SJSA1 (cell line): ENCODE measurements at places on chromosomes 7 and 10. TPM values are rescaled to one million over a fixed set of nuclear protein-coding genes. Genes with fewer than 3 reads are reported as not detected.
A peak's percentile ranks its signal among the peaks of the same experiment; 100 is the strongest.

- peak; percentile 76 for DNase-seq
Observed at GRCh38 chr10:3850999-3851937, 66.3 kb upstream of the KLF6 start.

GRCh38 chr7:49778731-49779270 is 5.4 kb downstream of the VWC2 start:
- no peak for DNase-seq

The VPS37D gene
- total RNA-seq: 1.0 and 1.8 TPM in 2 replicates

The DNAH11 gene
- total RNA-seq: 3.5 and 13.1 TPM in 2 replicates

The RNF32 gene
- 0.18 TPM in 1 of 2 replicates, not detected in the other for total RNA-seq

GRCh38 chr7:157412021-157412443 is 75.2 kb downstream of the DNAJB6 start:
- peak; percentile 72 for DNase-seq

DNA sequence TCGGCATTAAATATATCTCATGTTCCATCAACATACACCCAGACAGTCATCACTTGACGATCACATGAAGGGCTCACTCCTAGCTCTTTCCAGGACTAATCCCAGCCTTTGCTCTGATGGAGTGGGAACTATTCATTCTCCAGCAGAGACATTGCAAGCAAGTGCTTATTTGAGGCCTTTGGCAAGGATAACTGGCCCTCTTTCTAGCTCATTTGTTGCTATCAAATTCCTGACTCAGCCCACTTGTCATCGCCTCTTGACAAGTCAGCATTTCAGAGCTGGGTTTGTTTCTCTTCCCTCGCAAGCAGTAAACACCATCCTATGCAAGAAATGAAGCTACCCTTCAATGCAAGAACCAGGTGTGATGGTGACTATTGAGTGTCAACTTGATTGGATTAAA is 1165.7 kb upstream of the AUTS2 start:
- DNase-seq: no peak

The CUBN gene
- total RNA-seq: 0.16 and 0.74 TPM in 2 replicates

DNA sequence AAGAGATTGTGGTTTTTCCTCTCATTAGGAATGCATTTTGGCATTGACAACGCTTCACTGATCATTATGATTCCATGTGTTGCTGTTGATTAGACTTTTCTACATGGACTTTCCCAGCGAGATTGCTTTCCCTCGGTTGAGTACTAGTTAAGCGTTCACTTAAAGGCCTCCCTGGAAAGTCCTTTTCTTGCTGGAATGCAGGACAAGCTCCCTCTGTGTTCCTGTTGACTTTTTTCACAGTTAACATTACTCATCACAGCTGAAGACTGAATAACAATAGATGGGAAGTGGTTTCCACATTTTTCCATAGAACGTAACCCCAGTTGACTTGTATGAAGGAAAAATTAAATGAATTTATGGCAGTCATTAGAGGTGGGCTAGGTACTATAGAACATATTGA is 2.6 kb upstream of the CAV1 start:
- peak; percentile 58 for DNase-seq

The CLRN3 gene
- not detected in 2 replicates for total RNA-seq

The CYP26C1 gene
- total RNA-seq: not detected in 2 replicates

The IFIT2 gene
- total RNA-seq: 0.44 and 2.2 TPM in 2 replicates

- DNase-seq: no peak
Observed at GRCh38 chr7:150377196-150377595, 1.9 kb upstream of the ZNF775 start.

- DNase-seq: no peak
Observed at GRCh38 chr7:150799741-150800580, at the start of gene TMEM176B. Gene TMEM176B (minus strand): TSS chr7:150800364. CDS start chr7:150796569, 3,795 bp downstream.

GRCh38 chr10:130709415-130709814 is 573.2 kb downstream of the GLRX3 start:
- no peak for DNase-seq

DNA sequence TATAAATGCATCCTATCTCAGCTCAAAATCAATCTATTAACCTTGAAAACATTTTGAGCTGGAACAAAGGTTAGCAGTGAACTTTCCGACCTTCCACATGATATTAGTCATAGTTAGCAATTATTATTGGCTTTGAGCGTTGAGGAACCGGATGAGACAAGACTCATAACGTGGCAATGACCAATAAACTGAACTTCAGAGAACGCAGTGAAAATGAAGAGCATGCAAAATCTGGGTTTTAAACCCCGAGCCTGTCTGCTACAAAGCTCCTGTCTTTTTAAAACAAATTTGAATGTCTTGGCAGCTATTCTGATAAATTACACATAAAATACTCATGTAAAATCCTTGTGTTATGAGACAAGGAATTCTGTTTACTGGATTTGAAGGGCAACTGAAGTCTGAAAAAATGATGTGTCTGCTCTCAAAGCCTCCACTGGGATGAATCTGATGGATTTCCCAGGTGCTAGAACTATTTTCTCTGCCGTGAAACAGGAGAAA is 74.7 kb upstream of the ITGB1 start:
- no peak for DNase-seq

DNA sequence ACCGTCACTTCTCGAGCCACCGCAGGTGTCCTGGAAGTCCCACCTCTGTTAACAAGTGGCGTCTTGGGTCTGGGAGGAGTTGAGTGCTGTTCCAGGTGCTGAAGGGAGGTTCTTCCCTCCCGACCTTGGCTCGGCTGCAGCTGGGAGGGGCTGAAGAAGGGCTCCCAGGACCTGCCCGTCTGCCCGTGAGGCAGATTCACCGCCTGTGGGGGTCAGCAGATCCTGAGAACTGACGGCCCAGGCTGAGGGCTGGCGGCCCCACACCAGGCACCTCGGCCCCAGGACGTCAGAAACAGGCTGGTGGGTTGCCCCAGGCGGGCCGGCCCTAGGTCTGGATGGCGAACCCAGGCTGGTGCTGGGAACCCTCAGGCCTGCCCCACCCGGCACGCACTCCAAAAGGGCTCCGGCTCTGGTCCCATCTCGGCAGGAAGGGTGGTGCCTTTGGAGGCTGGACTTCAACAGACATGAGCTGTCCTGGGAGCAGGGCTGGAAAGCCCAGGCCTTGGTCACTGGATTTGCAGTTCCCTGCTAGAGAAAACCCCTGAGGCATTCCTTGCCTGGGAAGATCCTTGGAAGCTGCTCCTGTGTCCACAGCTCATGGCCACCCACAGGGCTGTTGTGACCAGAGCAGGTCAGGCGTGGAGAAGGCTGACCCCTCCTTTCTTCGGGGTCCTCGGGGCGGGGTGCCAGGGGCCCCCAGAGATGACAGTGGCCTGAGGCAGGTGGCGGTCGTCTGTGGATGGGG is 42.6 kb upstream of the CFAP46 start:
- DNase-seq: no peak

The GRID2IP gene
- not detected in 2 replicates for total RNA-seq

GRCh38 chr10:11693376-11693775 is 48.8 kb upstream of the ECHDC3 start:
- DNase-seq: no peak

DNA sequence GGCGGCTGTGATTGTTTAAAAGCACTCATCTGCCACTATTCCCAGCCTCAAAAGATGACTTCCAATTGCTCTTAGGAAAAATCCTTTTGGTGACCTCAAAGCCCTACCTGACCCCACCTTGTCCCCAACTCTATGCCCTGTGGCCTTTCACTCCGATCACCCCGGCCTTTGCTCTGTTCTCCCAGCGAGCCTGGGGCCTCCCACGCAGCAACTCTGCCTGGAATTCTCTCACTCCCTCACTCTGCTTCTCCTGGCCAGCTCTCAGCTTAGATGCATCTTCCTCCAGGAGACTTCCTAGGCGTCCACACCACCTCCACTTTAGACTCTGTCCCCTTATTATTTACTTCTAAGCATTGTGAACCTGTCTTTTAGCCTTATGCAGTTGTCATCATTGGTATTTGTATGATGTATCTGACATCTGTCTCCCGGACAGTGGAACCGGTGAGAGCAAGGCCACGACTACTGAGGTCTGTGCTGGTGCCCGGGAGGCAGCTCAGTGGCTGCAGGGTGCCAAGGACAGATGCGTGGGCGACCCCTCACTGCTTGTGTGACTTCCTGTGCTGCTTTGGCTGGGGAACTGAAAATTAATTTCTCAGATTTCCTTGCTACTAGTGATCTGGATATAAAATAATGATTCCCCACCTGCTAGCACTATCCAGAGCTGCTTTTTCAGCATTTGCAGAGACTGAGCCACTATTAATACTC is 63.0 kb downstream of the PIP4K2A start:
- no peak for DNase-seq

DNA sequence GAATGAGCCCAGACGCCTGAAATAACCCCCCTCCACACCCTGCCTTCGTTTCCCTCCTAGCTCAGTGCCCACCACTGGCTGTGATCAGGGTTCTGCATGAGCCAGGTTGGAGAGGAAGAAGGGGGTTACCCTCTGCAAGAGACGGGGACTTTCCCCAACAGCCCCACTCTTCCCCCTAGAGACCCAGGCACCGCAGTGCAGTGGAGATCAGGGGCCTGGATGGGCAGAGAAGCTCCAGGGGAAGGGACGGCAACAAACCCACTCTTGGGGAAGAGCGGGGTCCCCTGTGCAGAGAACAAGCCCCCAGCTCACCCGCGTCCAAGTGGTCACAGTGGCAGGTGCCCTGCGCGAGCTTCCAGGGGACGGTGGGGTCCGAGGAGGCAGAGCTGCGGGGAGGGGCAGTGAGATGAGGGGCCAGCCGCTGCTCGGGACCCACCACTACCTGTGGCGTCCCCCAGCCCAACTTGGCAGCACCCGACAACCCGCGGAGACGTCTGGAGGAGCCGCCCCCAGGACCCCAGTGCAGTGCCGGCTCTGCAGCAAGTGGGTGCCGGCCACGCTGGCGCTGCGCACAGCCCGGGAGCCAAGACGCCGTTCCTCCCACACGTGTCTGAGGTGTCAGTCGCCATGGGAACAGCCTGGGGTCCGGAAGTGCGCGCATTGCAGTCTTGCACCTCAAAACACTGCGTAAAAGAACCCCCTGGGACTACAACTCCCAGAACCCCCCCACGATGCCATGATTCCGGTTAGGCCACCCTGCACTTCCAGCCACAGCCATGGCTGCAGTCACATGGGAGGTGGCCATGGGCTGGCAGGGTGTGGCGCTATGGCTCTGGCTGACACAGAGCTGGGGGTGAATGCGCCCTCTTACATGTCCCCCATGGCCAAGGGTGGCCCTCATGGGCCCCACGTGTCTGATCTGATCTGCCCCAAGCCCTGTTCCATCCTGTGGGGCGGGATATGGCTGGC is 45.8 kb upstream of the WIPI2 start:
- no peak for DNase-seq

- no peak for DNase-seq
Observed at GRCh38 chr7:2849941-2850766, 6.0 kb upstream of the GNA12 start.

- no peak for DNase-seq
Observed at GRCh38 chr10:88086187-88086960, 222.9 kb downstream of the PTEN start.

The IL15RA gene
- total RNA-seq: 1.1 and 1.8 TPM in 2 replicates

DNA sequence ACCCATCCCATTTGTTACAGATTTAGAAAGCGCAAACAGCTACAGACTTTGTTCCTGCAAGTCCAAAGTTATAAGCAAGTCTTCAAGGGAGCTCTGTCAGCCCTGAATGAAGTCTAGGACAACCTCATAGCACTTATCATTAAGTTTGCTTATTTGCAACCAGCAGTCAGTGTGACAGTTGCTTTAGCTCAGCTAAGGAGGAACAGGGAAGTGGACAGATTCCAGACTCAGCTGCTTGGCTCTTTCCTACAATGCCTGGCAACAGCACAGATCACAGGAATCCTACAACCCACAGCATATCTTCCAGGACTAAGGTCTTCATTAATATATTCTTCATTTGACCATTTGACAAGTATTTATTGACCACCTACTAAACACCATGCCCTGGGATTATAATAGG is 17.4 kb upstream of the KIF5B start:
- no peak for DNase-seq

GRCh38 chr7:157555944-157556641 is 219.3 kb downstream of the DNAJB6 start:
- DNase-seq: no peak

DNA sequence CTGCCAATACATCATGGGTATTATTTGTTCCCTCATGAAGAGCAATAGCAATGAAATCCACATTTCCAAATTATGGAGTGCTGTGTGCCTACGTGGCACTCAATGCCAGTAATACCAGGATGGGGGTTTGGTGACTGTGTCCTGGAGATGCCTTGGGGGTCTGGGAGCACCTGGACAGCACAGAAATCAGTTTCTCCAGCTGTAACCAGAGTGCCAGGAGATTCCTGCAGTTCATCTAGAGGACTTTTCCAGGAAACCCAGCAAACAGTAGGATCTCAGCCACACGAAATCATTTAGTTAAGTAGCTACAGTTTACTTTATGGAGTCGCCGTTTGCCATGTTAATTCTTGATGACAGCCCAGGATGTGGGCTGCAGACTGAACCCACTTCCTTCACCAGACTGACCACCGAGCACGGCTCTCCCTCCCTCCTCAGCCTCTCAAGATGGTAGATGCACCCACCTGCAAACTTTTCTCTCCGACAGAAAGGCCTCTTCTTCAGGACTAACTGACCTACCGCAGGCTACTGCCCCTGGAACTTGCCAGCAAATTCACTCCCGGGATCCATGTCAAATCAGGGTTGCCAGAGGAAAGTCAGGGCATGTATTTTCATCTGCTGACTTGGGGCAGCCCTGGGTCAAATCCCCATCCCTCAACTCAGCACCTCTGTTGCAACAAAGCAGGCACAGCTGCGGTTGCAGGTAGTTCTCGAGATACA is 30.3 kb downstream of the MKI67 start:
- DNase-seq: no peak

DNA sequence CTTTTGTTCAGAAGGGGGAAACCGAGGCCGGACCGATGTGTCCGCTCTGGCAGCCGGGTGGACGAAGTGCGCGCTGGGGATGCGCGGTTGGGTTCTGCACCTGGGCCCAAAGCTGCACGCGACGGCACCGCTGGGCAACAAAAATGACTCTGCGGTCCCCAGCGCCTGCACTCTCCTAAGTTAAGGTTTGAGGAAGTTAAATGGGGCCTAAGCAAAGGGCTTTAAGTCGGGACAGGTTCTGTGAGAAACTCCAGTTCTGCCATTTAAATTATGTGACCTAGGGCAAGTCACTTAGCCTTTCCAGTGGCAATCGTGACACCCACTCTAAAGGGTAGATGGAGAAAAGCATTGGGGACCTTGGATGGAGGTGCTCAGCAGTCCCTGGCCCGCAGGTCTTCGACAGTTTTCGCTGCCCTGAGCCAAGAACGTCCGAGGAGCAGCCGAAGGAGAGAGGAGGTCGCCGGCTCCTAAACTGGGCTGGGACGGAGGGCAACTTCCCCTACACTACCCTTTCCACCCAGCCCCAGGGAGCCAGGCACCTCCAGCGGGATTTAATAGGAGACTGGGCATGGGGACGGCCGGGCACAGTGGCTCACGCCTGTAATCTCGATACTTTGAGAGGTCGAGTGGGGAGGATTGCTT is 534 bp upstream of the ACBD5 start:
- peak; percentile 52 for DNase-seq
